ENCODE measurements at places on chromosomes 3 and 15.

GRCh38 chr15:78050826-78051225 is 26.7 kb downstream of the TBC1D2B start:
- no peak for DNase-seq

DNA sequence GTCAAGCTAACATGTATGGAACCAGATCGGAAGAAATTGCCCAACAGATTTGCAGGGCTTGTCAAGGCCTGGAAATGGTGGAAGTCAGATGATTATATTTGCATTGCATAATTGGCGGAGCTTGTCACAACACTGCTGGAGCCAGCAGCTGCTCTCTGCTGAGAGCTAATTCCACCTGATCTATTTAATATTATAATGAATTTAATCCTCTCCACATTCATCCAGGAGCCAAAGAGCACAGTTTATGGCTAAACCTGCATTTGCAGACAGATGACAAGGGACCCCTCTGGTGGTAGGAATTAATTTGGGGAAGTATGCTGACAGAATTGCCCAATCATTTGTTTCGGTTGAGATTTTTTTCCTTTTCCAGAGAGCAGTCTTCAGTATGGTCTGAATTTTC is 730.2 kb downstream of the TUSC7 start:
- DNase-seq, result peak; percentile 36

DNA sequence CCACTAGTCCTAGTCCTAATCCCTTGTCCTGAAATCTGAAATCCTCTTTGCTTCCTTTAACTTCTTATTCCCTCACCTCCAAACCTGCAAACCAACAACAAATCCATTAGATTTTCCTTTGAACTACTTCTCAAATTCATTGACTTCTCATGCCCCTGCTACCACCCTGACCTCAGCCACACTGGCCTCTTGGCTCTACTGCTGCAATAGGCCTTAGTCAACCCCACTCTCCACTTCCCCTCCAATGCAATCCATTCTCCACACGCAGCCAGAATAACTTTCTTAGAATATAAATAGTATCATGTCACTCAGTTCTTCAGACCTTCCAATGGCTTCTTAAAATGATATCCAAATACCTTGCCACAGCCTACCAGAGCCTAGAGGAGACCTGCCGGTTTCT is 131.1 kb upstream of the GADL1 start:
- no peak for DNase-seq

GRCh38 chr3:190585805-190586630 is 72.1 kb downstream of the IL1RAP start:
- DNase-seq, result no peak

DNA sequence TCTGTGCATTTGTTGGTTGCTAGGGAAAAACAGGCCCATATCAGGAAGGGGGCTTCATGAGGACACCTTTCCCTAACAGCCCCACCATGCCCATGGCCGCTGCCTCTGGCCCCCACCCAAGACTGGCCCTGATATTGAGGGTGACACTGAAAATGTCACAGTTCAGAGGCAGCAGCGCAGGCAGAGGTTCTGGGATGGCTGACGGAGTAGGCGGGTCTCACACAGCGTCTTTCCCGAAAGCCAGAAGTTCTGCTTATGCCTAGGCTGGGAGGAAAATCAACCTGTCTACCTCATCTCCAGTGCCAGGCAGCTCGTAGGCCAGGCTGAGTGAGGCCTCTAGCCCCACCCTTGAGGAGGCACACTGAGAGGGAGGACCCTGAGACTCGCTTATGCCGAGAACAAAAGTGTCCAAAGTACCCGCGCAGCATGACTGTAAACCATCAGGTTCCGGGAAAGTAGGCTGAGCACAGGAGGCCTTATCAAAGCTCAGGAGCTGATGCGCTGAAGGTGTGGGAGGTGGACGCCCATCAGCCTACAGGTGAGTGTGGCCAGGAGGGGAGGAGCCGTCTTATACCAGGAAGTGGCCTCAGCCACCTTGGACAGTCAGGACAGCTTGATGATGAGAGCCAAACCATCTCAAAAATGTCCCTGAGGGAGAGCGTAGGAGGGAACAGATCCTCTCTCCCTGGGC is 27.5 kb downstream of the GRAMD2A start:
- DNase-seq, result no peak

GRCh38 chr3:113179235-113179824 is 32.0 kb upstream of the BOC start:
- DNase-seq, result no peak

GRCh38 chr15:93296759-93297500 is 207.9 kb upstream of the RGMA start:
- no peak for DNase-seq

GRCh38 chr3:27666708-27667107 is 55.4 kb downstream of the EOMES start:
- peak; percentile 29 for DNase-seq

- no peak for DNase-seq
Observed at GRCh38 chr15:93882141-93882540, 349.2 kb upstream of the MCTP2 start.

- DNase-seq, result peak; percentile 36
Observed at GRCh38 chr3:53750253-53751210, 95.7 kb downstream of the CHDH start.

DNA sequence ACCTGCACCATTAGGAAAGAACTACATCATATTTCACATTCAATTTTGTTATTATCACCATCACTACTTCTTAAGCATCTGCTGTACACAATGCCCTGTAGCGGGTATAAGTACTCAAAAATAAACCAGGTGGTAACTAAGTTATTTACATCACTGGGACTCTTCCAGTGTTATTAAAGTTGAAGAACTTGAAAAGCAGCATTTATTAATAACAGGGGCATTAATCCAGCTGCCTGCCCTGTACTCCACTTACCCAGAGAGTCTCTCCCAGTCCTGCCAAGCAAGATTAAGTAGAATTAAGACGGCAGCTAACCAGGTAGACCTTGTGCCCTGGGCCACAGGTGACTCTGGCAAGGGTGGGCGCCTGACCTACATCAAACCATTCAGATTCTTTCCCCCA is 65.2 kb downstream of the FHIT start:
- DNase-seq, result no peak

- peak; percentile 82 for DNase-seq
Observed at GRCh38 chr15:94793641-94794040, 562.3 kb downstream of the MCTP2 start.

DNA sequence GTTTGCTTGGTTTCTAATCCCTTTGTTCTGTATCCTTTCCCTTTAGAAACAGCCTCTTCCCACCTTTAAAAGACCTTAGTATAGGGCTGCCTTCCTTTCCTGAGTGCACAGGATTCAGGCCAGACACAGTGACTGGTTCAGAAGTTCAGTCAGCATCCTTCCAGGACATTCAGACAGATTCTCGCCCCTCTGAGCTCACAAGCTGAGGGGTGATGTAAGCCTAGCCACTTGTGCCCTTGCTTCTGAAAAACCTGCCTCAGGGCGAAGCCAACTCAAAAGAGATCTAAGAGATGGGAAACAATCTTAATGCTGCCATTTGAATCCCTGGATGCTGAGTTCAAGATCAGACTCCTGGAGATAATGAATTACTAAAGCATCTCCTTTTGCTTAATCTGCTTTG is 6.7 kb upstream of the NSMCE3 start:
- DNase-seq, result no peak

DNA sequence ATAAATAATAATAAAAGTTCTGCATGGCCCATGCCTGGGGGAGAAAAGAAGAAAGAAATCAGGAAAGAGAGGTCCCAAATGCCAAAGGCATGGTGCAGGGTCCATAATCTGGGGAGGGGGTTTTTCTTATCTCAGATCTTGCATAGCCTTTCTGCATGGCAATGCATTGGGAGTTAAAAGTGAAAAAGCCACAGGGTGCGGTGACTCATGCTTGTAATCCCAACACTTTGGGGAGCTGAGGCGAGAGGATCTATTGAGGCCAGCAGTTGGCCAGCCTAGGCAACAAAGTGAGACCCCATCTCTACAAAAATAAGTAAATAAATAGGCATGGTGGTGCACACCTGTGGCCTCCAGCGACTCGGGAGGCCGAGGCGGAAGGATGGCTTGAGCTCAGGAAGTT is 76.8 kb upstream of the GATA2 start:
- DNase-seq, result no peak

- no peak for DNase-seq
Observed at GRCh38 chr3:68249265-68249664, 594.9 kb upstream of the SUCLG2 start.

- DNase-seq, result peak; percentile 92
Observed at GRCh38 chr3:89107461-89108290, at the start of gene EPHA3. TSS of gene EPHA3 (plus strand) at chr3:89107621. CDS start at chr3:89107749, 128 bp downstream.

GRCh38 chr15:64222573-64223366 is 59.9 kb upstream of the PPIB start:
- DNase-seq, result no peak

- no peak for DNase-seq
Observed at GRCh38 chr3:141484701-141485287, 2.0 kb upstream of the RASA2 start.

GRCh38 chr3:138681463-138682220 is 73.1 kb downstream of the FAIM start:
- DNase-seq, result no peak

DNA sequence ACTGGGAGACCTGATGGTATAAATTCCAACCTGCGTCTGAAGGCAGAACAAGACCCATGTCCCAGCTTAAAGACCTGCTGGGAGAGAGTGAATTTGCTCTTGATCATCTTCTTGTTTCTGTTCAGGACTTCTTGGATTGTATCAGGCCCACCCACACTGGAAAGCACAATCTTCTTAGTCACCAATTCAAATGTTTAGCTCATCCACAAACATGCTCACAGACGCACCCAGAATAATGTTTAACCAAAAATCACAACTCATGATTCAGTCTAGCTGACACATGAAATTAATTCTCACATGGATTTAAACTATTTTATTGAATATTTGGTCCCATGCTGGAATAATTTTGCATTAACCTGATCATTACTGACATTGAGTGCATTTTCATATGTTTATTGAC is 37.8 kb upstream of the GOLGA6L2 start:
- no peak for DNase-seq
